ENCODE measurements at places on chromosomes 2 and 18.

DNA sequence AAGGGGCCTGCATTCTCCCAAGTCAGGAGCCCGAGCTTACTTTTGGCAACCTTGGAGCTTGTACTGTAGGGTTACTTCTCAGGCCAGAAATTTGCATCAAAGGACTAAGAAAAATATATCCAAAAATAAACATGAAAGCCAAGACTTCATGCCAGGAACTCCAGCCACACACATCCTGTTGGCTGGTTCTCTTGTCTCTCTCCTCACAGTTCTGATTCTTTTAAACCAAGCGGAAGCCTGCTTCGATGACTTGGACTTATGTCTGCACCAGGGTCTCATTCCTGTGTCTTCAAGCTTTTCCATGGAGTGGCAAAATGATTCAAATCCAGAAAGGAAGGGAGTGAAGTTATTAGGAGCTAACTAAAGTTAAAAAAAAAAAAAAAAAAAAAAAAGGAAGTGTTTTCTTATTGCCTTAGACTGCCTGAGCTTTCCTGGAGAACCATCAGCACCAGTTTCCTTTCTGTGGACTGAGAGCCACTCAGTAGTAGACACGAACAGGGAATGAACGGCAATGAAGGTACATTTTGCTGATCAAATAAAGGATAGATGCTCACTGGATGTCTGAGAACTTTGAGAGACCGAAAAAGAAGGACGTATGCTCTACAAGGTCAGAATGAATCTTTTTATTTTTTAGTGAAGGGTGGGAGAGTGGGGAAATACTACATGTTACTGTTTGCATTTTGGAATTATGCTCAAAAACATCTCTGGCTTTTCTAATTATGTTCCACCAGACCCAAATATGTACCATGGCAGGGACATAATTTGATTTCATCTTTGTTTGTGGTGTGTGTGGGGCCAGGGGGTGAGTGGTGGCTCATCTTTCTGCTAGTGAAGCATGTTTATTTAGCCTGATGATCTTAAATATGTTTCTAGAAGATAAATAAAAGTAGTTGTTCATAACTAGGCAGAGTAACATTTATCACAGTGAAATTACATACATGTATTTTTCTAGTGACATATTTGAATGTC is 86.0 kb downstream of the RAPGEF4 start:
- DNase-seq = no peak

GRCh38 chr2:183010112-183010511 is 28.1 kb downstream of the NCKAP1 start:
- peak; percentile 4 for DNase-seq

GRCh38 chr2:235347691-235348090 is 146.2 kb upstream of the AGAP1 start:
- DNase-seq = peak; percentile 75

- DNase-seq = no peak
Measured at GRCh38 chr2:11589316-11589940, 55.6 kb downstream of the GREB1 start.

- peak; percentile 56 for DNase-seq
Measured at GRCh38 chr2:5164776-5165525, 527.2 kb upstream of the SOX11 start.

All from RWPE1 (cell line).